ENCODE measurements at places on chromosomes 6 and 20.

GRCh38 chr6:158358450-158359077 is 46.3 kb downstream of the TULP4 start:
- DNase-seq: no peak

DNA sequence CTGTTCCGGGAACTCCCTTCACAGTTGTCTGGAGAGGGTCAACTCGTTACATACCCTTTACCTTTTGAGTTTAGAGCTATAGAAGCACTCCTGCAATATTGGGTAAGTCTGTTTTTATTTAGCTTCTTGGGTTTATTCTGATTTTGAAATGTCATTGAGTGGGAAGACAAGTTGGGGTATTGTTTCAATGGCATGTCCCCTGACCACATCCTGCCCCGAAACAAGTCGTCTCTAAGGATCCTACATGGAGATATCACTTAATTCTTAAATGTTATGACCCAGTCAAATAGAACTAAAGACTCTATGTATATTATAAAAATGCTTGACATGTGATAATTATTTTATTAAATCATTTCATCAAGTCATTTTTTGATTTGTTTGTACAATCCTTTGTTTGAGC is 9.6 kb downstream of the MRS2 start:
- DNase-seq: no peak

- no peak for DNase-seq
These were observed 2.5 kb upstream of the PRND start for GRCh38 chr20:4719190-4719589.

GRCh38 chr6:121443971-121444541 is 8.6 kb downstream of the GJA1 start:
- no peak for DNase-seq

GRCh38 chr6:127570739-127571389 is 6.1 kb upstream of the C6orf58 start:
- no peak for DNase-seq

DNA sequence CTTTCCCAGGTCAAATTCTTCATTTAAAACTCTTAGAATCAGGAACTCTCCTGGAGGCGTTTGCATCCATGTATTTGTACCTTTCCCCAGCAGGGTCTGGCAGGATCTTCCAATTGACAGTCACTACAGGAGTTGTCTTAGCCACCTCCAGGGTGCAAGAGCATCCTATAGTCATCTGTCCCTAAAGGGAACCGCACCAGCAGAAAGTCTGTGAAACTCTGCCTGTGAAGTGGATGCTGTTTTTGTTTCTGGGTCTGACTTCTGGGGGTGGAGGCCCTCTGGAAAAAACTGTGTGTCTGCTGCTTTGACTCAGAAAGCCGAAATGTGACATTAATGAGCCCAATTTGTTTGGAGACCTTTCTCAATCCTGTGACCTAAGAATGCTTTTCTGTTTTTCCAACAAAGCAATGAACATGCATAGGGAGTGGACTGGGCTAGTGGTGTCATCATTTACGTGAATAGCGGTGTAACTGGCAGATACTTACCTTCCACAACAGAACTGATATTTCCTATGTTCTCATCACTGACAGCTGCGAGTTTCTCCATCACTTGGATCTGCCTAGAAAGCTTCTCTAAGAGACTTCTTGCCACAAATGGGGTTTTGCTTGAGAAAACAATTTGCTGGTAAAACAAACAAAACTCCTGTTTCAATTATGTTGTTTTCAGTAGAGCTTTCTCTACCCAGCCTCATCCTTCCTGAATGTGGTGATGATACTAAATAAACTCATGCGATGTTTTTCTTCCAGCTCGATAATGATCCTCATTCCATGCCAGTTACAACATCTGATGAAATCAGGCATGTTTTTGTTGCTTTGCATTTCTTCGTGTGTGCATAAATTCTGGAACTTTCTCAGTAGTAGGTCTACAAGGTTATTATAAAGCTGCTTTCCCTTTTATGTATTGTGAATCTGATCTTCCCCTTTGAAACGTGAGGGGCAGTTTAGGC is 33.3 kb upstream of the ARMH2 start:
- no peak for DNase-seq

DNA sequence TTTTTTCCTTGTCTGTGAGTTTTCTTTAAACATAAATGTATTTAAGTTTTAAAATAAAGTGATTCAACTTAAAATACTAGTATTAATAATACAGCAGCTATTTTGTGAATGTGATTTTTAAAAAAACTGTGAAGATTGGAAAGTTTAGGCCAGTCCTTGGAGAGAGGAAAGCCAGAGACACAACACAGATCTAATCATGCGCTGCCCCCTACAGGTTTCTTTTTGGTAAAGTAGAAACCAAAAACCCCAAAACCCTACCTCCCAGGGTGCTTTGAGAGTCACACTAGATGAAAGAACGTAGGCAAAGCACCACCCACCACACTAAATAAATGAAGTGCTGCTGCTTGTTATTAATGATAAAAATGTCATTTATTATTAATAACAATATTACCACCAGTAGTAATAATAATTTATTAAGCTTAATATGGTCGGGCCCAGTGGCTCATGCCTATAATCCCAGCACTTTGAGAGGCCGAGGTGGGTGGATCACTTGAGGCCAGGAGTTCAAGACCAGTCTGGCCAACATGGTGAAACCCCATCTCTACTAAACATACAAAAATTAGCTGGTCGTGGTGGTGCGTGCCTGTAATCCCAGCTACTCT is 33.7 kb downstream of the SLC9A8 start:
- DNase-seq: peak; percentile 67

DNA sequence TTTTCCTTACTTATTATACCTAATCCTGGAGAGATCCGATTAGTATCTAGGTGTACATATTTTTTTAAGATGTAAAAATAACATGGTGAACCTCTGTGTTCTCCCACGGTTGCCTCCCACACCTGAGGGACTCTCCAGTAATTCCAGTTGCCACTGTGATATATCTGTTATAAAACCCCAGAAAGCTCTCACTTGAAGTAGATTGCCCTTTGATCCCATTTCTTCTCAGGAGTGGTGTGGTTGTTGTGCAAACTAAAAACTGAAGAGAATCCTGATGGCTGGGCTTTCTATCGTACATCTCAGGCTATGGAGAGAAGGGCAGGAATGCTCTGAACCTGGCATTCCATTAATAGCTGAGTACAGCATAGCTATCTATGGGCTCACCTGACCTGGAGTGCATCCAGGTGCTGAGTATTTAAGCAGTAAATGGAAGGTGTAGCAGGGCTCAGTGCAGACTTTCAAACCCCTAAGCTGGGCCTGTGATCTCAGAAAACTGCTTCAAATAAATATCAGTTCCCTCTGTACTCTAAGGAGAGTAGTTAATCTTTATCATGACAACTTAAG is 41.0 kb downstream of the VGLL2 start:
- no peak for DNase-seq

DNA sequence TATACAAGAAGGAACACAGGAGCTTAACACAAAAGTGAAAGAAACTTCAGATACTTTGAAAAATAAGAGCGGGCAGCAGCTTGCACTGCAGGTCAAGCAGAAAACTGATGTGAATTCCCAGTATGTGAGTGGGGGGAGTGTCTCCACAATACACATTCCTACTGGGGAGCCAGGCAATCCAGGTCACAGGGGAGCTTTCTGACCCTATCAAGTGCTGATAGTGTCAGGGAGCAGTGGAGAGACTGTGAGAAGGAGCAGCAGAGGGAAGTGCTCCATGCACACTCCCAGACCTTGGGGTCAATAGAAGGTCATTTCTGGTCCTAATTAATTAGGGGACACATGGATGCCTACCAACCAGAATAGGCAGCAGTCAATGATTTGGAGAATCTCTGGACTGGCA is 59.4 kb downstream of the PDSS2 start:
- no peak for DNase-seq

All from HS-5 (cell line).